ENCODE measurements at places on chromosomes 5 and 9.

GRCh38 chr5:53681079-53681478 is 120.6 kb downstream of the NDUFS4 start:
- DNase-seq: no peak

DNA sequence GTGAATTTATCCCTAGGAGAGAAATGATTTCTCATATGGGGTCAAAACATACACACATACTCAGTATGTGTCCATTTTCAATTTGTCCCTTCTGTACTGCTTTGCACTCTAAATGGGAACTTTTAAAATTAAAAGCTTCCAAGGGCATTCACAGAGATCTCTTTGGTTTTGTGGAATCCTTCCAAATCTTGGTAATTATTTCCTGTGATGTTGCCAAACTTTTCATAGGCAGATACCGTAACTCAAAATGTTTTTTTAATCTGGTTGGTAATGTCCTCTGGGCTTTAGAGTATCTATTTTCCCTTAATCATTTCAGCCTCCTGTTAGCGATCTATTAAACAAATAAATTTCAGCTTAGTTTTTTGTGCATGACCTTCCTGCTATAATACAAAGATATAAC is 282.4 kb downstream of the ARHGEF28 start:
- DNase-seq: no peak

- DNase-seq: no peak
Measured at GRCh38 chr9:122297512-122297911, 32.8 kb downstream of the MRRF start.

DNA sequence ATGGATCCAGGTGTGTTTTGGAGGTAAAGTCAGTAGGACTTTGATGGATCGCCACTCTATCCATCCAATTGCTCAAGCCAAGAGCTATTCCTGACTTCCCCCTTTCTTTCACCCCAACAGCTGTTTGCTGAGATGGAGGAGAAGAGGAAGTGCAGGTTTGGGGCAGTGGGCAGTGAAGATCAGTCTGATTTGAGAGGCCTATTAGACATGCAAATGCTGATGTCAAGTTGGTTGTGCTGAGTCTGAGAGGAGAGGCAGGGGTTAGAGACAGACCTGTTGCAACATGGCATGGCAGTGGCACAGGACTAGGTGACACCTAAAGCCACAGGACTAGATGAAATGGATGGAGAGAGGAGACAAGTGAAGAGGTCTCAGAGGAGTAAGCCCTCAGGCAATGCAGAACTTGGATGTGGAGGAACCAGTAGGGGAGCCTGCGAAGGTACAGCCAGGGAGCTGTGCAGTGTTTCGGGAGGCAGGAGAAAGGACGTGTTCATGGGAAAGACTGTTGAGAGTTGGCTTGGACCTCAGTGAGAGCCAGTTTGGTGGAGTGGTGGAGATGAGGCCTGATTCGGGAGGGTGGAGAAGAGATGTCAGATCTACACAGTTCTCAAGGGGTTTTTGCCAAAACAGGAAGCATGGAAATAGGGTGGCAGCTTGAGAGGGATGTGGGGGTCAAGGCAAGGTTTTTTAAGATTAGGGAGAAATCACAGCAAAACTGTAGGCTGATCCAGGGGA is 175.0 kb downstream of the MACROH2A1 start:
- DNase-seq: no peak
